SK-MEL-5 (cell line): ENCODE measurements at places on chromosomes 13 and 19.

- DNase-seq: no peak
These were observed 144.5 kb downstream of the RGCC start for GRCh38 chr13:41601718-41602445.

GRCh38 chr13:27309401-27309958 is 38.9 kb downstream of the RASL11A start:
- DNase-seq: no peak

DNA sequence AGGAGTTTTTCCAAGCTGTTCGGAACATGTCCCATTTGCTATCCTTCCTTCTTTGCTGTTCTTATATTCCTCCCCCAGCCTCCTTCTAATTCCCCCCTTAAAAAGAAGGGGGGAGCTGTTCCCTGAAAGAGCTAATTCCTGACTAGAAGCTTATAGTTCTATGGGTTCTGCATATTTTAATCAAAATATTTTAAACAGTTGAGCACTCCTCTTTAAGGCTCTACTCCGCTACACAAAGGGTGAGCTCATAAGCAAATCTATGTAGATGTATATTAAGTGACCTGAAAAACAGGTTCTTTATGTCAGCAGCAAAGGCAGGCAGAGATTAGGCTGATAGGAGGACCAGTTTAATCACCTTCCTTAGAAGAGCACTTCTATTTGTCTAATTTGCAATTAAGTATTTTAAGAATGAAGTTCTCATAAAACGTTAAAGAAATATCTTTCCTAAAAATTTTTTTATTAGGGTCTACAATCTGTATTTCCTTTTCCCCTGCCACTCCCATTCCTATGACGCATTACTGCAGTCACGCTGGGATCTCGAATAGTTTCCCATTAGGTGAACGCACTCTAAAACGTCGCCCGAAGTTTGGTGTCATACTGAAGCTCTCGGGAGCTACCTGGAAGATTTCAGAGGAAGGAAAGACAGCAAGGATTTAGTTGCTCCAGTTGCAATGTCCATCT is 5.2 kb downstream of the EFNB2 start:
- no peak for DNase-seq

DNA sequence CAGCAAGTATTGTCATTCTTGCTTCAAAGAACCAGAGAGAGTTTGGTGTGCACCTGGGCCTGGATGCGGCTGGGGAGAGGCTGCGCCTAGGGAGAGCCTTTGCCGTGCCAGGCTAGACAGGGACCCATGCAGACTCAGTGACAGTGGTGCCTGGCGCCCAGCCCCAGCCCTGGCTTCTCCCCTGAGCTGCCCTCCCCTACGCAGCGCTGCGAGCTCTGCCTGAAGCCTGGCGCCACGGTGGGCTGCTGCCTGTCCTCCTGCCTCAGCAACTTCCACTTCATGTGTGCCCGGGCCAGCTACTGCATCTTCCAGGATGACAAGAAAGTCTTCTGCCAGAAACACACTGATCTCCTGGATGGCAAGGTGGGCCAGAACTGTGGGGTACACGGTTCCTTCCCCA is 12.0 kb downstream of the KMT2B start:
- DNase-seq: no peak

DNA sequence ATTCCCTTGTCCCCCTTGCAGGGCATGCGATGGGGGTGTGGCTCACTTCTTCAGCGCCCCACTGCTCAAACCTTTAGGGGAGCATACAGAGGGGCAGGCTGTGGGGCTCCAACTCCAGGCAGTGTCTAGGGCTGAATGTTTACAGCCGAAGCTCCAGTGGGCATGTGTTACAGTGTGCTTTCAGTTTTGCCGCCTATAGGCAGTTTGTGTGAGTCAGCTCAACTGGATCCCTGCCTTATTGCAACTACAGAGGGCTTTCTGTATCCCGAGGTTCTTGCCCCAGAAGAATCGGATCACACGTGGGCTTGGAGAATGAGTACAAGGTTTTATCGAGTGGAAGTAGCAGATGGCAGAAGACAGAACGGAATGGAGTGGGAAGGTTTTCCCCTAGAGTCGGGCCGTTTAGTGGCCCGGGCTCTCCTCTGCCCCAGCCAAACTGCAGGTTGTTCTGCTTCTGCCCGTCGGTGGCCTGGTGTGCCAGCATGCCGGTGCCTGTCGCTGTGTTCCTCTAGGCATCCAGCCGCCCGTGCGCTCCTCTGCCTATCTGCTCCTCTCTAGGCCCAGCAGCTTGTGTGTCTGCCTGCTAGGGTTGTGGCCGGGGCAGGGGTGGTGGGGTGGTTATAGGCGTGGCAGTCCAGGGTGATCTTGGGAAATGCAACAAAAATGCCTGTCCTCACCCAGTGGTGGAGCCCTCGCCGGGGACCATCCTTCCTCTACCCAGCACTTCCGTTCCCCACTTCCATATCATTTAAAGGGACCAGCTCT is 435.9 kb upstream of the SGCG start:
- DNase-seq: peak; percentile 76

DNA sequence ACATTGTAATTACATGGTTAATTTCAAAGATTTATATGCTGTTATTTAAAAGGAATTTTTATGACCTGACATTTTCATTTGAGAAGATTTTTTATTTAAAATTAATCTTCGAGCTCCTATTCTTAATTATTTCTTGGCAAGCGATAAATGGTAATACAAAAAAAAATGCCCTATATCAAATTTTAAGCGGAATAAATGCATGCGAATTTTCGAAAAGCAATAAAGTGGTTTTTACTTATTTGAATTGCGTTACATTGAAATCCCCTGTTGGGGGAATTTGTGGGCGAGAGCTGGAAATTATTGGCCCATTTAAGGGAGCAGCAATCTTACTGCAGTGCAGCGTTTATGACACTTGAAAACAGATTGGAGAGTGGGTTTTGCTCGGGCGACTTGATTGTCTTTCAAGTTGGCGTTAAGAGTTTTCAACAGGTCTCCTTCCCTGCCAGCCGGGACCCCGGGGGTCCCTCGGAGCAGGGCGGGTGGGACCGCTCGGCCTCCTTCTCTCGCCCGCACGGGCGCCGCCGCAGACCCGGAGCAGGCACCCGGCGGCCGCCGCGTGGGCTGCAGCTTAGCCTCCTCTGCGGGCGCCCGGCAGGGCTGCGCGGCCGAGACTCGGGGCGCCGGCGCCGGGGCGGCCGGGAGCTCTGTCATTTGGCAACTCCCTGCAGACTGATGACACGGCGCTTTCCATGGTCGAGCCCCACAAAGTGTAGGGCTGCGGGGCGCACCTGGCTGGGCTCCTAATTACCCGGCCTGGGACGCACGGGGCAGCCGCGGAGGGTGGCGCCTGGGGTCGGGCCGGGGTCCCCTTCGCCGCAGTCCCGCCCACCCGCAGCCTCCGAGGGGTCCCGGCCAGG is 255.1 kb upstream of the SOX21 start:
- no peak for DNase-seq

GRCh38 chr19:39729594-39729993 is 8.2 kb downstream of the CLC start:
- no peak for DNase-seq

- DNase-seq: no peak
These were observed 11.7 kb downstream of the DACT3 start for GRCh38 chr19:46648961-46649960.

- DNase-seq: no peak
These were observed 86.1 kb downstream of the RAP2A start for GRCh38 chr13:97520061-97520460.

DNA sequence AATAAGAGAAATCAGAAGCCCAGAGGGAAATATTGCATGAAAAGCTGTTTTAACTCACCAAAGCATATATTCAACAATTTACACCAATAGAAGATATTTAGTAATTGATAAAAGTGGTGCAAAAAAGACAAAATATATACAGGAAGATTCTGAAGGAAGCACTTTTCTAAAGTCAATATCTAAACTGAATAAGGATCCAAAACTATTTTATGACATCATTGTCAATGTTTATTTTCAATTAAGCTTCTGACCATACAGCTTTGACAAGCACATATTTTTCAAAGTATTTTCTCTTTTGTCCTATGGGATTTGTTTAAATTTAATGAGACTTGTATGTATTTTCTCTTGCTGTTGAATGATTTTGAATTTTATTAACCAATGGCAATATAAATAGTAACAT is 1716.1 kb downstream of the OLFM4 start:
- DNase-seq: no peak

GRCh38 chr13:74230984-74231501 is 96.8 kb upstream of the KLF12 start:
- DNase-seq: no peak

DNA sequence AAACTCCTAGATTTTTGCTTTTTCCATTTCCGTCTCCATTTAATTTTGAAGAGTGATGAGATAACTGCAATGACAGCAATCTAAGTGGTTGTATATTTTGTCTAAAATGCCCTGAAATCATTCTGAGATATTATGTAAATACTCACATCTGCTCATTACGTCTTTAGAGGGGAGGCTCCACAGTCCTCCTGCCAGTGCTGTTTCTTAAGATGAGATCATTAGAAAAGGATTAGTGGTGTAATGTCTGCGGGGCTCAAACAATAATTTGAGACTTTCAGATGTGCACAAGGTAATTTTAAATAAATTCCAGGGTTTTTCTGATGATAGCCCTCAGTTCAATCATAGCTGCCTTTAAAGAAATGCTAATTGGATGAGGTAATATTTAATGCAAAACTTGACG is 437.9 kb downstream of the FOXO1 start:
- DNase-seq: no peak

GRCh38 chr19:36111200-36111539 is 227 bp downstream of the OVOL3 start:
- DNase-seq: no peak

GRCh38 chr19:10499550-10500246 is 3.5 kb downstream of the KEAP1 start:
- DNase-seq: no peak

- DNase-seq: no peak
These were observed 12.2 kb upstream of the NFIX start for GRCh38 chr19:12983091-12983490.
